RPMI7951 (cell line): ENCODE measurements at places on chromosomes 6 and 20.

DNA sequence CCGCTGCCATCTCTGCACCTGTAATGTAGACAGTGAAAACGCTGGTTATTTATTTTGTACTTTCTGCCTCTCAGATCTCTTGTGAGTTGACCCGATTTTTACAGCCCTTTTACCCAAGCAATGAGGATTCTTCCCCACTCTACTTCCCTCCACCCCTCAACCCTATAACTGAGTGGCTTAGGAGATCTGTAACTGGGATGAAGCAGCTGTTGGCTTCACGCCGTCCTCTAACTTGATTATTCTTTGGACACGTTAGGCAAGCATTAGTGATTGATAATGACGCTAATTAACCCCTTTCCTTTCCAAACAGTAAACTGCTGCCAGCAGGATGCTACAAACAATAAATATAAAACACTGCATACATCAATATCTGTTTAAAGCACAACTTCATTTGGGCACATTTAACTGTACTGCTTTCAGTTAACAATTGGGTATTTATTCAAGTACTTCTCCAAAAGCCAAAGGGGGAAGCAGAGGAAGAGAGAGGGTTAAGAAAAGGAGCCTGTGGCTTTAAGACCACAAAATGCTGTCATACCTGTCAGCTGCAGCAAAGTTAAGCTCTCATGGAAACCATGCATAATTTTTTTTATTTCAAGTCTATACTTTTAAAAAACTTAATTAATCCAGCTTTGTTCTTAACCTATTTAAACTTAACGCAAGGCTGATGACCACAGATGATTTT is 21.2 kb downstream of the TFAP2A start:
- no peak for DNase-seq

DNA sequence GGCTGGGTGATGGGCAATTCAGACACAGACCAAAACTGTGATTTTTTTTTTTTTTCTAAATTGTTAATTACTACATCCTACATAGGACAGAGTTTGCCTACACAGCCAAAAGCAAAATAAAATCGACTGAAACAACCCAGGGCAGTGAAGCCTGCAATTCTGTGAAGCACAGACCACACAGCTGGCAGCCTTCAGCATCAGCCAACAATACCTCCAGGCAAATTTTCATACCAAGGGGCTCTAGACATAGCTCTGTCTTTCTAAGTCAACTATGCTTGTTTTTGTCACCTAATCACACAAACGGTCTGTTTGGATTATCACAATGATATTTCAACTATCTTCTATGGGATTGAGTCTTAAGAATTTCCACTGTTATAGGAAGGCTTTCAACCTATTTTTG is 17.6 kb downstream of the RMND1 start:
- DNase-seq, result no peak

DNA sequence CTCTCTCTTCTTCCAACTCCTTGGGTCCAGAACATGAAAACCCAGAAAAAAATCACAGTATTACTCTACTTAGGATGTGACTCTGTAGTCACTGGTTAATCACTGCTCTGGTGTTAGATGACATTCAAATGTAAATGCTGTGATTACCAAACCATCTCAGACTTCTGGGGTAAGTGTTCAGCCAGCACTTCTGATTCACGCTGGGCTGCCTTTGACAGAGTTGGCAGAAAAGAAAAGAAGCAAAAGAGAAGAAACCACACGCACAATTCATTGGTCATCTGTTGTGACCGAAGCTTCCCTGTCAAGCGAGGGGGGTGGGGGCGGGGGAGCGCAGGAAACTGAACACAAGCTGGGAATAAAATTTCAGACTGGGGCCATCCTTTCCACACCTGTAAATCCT is 82.7 kb downstream of the PSMG4 start:
- DNase-seq, result peak; percentile 63

- DNase-seq, result no peak
These were observed 15.5 kb upstream of the ITCH start for GRCh38 chr20:34347571-34347970.

- DNase-seq, result no peak
These were observed 229.7 kb downstream of the LAMA2 start for GRCh38 chr6:129112591-129112990.
